ENCODE measurements at places on chromosomes 7 and 10. TPM values are rescaled to one million over a fixed set of nuclear protein-coding genes. Genes with fewer than 3 reads are reported as not detected.

DNA sequence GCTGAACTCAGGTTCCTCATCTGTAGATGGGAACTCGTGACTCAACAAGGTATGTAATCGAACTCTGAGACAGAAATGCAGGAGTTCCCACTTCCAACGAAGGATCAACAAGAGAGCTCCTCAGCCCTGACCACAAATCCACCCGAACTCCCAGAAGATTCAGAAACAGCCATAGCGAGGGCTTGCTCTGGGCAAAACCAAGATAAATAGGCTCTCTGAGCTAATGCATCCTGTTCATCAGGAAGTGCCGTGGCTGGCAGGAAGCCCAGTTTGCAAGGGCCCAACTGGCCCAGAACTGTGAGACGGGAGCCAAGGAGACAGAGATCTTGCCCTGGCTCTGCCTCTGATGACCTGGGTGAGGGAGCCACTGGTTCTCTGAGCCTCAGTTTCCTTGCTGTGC lies 141.7 kb upstream of the PFKP start:
- H3K4me1 ChIP-seq = no peaks in the 10 kb centered on the region
- no peak overlapping the region for H3K27ac ChIP-seq
- no peaks in the 10 kb centered on the region for H3K36me3 ChIP-seq

GRCh38 chr7:93228302-93228701 lies 2.0 kb upstream of the HEPACAM2 start:
- peak overlapping the region; percentile 47 for H3K27ac ChIP-seq
- no peaks in the 10 kb centered on the region for H3K27me3 ChIP-seq
- H3K4me1 ChIP-seq = peaks cover 4% of the 10 kb centered on the region

Gene ACHE
- 0.15 TPM for total RNA-seq

DNA sequence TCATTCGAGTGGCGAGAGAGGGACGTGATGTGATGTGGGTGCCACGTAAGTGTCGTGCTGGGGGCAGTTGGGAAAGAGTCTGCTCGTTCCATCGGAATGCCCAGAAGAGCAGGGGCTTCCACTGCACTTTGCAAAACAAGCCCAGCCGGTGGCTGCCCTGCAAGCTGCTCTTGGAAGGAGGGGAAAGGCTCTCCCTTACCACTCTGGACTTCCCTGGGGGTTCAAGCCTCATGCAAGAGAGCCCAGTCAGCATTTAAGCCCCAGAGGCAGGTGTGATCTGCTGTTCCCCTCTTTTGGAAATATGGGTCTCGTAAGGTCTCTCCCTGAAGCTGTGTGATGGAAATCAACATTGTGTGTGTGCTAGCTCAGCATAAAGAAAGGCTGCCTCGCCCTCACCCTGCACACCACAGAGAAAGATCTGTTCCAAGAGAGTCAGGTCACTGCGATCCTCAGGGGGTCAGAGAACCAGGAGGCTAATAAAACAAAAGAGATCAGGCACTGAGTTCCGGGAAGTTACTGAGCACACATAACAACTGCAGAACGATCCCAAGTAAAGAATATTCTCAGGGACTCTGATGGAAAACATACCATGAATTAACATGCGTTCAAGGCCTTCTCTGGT lies 212.5 kb downstream of the ADAM12 start:
- H3K27me3 ChIP-seq = no peaks in the 10 kb centered on the region
- no peak for DNase-seq
- H3K4me1 ChIP-seq = no peaks in the 10 kb centered on the region
- no peak overlapping the region for H3K27ac ChIP-seq

DNA sequence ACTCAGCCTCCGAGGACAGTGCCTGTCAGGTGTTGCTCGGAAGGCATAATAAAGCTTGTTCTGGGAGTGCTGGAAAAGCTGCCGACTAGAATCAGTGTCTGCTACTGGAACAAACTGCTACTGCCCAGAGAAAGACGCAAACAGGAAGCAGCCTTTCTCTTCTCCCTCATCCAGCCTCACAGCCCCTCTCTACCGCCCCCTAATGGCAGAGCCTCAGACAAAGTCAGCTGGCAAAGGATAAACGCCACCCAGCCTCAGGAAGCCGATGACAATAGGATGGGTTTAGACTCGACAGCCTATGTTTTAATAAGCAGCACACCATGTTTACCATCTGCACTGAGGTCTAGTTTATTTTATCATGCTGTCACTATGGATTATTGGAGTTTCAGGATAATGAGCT lies 169.5 kb upstream of the LYZL1 start:
- no peak for DNase-seq
- no peaks in the 10 kb centered on the region for H3K36me3 ChIP-seq
- no peak overlapping the region for H3K27ac ChIP-seq
- H3K4me1 ChIP-seq = no peaks in the 10 kb centered on the region

DNA sequence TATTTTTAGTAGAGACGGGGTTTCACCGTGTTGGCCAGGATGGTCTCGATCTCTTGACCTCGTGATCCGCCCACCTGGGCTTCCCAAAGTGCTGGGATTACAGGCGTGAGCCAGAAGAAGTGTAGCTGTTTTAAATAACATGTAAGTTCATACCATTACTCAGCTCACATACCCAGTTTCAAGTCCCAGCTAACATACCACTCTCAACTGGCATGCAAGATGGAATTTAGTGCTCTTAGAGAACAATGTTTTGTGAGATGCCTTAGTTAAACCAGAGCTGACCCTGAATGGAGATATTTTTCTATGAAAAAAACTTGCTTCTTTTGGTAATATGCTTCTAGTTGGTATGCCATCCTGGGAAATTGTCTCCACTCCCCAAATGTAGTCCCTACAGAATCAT lies 37.3 kb downstream of the HBP1 start:
- H3K27ac ChIP-seq = no peak overlapping the region
- no peak overlapping the region for H3K4me3 ChIP-seq
- H3K36me3 ChIP-seq = peaks cover 94% of the 10 kb centered on the region
- no peak for DNase-seq

DNA sequence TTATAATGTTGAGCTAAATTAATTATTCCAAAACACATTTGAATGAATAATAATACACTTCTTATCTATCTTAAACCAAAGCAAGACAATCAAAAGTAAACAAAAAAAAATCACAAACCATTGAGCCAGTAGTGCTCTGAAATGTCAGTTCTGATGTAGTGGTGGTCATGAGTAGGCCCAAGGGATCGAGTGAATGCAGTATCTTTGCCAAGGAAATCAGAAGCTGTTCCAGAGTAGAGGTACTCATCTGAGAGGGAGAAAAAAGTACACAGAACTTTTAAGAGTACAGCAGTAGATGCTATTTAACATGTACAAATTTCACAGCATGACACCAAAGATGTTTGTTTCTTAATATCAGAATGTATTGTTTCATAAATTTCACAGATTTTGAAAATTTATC lies 121.5 kb downstream of the SEMA3D start:
- H3K4me3 ChIP-seq = no peak overlapping the region
- DNase-seq = no peak
- no peaks in the 10 kb centered on the region for H3K4me1 ChIP-seq
- no peaks in the 10 kb centered on the region for H3K27me3 ChIP-seq

Data from T-cell (primary cell).